Hematopoietic multipotent progenitor cell treated with erythropoietin and hydrocortisone succinate and interleukin-3 and kit ligand, for 8 days (in vitro differentiated cells): ENCODE measurements at places on chromosomes 7 and 10.

DNA sequence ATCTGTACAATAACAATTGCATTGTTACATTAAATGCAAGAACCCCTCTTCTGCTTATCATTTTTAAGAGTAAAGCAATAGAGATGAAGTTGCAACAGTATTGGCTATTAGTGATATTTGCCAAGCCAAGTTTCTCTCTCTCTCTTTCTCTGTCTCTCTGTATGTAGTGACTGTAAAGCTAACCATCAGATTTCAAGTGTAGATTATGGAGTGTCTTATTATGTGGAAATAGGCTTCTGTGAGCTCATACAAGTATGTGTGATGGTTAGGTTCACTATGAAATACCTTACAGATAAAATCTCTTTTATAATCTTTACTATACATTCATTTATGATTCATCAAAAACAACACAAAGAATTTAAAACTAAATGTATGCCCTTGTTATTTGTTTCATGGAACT lies 28.6 kb upstream of the NRP1 start:
- DNase-seq, result no peak

DNA sequence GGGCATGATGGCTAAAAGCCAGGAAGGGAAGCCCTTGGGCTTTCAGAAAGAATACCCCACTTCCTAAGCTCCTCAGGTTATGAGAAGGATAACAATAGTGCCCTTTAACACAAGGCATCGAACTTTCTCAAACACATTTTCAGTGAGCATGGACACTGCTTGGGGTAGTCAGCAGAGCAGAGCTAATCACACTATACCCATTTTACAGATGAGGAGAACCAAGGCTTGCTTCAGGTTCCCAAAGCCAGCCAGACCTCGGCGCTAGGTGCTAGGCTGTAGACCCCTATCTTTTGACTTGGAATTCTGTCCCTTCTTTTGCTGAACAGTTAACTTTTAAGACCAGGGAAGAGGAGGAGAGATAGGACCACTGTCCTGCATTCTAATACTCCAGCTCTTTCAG lies 1.8 kb downstream of the NEURL1 start:
- DNase-seq, result no peak

- DNase-seq, result no peak
These were observed 168.8 kb downstream of the C1GALT1 start for GRCh38 chr7:7351156-7351555.

DNA sequence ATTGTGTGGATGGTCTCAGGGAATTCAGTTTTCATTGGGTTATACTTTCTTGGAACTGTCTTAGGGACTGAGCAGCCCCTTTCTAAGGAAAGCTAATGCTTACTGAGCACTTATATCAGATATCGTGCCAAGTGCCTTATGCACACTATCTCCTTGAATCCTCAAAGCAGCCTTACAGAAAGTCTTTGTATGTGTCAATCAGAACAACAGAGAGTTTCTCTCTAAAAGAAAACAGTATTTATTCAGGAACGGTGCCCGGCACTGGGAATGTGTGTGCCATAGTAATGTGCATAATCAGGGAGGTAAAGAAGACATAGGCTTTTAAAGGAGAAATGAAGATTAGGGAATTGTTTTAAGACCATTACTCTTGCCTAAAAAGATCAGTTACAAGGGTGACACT lies 17.3 kb downstream of the ANTXRL start:
- DNase-seq, result no peak

GRCh38 chr7:20236043-20236442 lies 18.9 kb upstream of the MACC1 start:
- DNase-seq, result no peak

DNA sequence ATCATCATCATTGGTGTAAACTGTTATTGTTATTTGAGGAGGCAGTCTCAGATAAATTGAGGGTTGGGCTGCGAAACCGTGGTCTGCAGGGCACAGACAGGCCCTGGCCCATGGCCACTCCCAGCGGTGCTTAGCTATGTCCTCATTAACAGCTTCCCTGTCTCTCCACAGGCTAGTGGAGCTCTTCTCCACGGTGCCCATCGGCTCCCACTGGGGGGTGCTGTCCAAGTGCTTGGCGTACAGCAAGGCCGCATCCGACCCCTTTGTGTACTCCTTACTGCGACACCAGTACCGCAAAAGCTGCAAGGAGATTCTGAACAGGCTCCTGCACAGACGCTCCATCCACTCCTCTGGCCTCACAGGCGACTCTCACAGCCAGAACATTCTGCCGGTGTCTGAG lies 21.6 kb downstream of the GPR26 start:
- no peak for DNase-seq

GRCh38 chr7:1233333-1234048 lies 819 bp downstream of the UNCX start:
- DNase-seq, result no peak

DNA sequence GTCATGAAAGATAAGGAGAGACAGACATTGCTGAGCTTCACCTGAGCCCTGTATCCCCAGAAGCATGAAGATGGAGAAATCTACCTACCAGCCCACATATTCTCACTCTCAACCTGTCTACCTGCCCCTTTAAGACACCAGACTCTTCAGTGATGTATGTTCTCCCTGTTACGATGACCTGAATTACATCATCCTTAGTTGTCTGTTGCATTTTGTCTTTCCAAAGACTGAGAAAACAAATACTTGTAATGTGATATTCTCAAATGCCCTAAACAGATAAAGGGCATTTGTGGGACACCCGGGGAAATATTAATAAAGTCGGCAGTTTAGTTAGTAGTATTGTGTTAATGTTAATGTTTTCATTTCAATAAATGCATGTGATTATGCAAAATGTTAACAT lies 305.8 kb upstream of the IGFBP3 start:
- no peak for DNase-seq

- DNase-seq, result peak; percentile 95
These were observed 92.1 kb downstream of the CCDC71L start for GRCh38 chr7:106568680-106569499.

DNA sequence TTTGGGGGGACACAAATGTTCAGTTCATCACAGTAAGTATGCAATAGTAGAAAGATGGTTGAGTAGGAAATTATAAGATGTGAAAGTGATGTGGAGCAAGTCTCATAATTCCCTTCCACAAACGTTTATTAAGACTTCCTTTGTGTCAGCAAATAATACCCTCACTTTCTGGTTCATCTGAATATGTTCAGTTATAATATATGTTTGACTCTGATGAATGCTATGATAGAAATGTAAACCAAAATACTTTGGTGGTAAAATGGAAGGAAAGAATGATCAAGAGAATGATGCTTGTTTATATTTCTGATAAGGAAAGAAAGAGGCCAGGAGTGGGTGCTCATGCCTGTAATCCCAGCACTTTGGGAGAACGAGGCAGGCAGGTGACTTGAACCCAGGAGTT lies 111.7 kb upstream of the PLXDC2 start:
- no peak for DNase-seq

GRCh38 chr7:37448011-37448635 lies 541 bp downstream of the ELMO1 start:
- DNase-seq, result no peak

DNA sequence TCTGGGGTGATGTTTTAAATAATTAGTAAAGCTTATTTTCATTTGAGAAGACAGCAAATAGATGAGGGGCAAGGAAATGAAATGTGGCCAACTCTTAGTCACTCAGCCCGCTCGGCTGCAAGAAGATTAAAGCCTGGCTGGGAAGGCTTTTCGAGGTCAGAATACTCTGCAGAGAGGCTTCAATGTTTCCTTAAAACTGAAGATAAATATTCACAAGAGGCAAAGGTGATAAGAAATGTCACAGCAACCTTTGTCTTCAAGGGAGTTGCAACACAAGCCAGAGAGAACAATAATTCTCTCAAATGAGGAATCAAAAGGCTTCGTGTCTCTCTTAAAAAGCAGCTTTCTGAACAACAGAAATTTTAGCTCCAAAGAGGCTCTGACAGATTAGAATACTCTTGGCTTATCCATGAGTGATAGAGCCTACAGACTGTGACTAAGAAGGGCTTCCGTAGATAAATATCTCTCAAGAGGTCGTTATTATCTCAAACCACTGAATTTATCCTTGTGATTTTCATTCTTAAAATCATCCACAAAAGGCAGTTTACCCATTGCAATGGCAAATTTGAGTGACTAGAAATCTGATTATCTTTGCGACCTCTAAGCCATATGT lies 92.5 kb downstream of the KLF6 start:
- no peak for DNase-seq

DNA sequence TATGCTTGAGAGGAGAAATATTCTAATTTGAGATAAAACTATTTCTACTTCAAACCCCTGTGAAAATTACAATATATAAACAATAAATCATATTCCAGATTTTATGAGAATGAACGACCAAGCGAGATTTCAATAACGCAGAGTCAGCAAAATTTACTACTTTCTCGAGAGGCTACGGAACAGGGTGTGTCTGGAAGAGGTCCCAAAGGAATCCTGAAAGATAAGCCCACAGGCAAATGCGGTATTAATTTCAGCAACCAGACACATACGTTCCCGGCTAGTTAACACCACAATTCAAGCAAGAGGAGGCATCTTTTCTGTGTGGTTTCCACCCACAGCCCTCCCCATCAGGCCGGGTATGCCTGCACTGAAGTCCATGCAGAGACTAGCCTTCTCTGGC lies 26.4 kb downstream of the BEND7 start:
- no peak for DNase-seq

DNA sequence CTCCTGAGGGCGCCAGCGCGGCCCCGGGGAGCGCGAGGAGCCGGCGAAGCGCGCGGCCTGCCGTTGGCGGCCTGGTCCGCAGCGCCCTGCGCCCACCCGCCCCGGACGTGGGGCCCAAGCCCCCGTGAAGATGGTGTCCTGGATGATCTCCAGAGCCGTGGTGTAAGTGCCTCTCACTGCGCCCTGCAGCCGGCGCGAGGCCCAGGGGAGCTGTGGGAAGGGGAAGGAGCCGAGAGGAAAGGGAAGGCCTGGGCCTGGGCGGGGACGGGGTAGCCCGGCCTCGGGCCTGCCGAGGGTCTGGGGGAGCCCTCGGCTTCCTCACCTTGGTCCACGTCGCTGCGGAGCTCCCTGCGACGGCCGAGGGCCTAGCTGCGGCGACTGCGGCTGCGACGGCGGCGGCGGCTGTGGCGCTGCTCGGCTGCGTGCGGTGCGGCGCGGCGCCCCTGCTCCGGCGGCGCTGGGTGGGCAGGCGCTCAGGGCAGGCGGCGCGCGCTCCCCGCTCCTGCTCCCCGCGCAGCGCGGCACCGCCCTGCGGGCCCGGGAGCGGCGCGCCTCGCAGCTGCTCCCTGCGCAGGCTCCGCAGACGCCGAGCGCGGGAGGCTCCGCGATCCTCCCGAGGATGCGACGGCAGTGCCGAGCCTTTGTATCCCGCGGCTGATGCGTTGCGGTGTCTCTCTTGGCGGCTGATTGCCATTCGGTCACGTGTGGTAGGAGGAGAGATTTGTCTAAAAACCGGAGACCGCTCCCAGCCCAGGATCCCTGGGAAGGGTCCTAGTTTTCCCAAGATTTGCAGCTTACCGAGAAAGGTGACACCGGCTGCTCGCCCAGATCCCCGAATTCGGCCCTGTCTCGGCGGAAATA lies 445 bp downstream of the REEP3 start:
- DNase-seq, result peak; percentile 68

DNA sequence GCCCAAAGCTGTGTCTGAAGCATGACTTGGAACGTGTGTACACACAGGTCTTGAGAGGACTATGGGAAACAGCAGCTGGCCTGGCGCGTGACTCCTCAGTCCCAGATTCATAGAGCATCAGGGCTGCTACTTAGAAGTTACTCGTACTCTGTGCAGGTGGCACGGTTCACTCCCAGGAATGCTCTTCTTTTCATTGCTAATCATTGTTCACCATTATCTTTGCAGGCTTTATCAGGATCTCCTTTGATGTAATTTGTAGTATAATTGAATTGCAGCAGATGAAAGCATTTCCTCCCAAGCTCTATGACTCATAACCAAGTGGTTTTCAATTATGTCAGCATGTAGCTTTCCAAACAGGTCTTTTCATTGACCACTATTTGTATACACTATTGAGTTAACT lies 938.9 kb downstream of the NRG3 start:
- no peak for DNase-seq

GRCh38 chr7:128909625-128910568 lies 612 bp downstream of the KCP start:
- DNase-seq, result no peak

DNA sequence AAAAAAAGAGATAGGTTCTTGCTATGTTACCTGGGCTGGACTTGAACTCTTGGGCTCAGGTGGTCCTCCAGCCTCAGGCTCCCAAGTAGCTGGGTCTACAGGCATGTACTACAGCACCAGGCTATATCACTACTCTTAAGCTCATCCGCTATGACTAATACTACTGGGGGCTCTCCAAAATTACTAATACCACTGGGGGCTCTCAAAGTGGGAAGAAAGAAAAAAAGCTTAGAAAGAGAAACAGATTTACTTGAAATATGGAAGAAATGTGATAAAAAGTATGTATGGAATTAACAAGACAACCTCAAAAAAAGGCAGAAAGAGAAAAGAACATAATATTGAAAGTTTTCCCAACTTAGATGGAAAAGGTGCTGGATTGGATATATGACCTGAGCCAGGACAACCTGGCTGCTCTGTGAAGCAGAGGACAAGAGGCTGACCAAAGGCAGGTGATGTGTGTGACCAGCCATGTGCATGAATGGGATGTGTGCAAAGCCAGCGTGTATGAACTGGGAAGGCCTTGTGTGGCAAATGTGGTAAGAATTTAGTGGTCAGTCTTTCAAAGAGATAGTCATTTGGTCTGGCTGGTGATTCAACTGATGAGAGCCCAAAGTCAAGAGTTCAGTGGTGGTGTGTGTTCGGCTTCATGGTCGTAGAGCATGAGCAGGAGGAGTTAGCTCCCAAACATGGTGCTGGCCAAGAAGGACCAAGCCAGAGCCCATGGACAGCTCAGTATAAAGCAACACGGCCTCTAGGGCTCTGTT lies 232.4 kb upstream of the KLF14 start:
- no peak for DNase-seq

DNA sequence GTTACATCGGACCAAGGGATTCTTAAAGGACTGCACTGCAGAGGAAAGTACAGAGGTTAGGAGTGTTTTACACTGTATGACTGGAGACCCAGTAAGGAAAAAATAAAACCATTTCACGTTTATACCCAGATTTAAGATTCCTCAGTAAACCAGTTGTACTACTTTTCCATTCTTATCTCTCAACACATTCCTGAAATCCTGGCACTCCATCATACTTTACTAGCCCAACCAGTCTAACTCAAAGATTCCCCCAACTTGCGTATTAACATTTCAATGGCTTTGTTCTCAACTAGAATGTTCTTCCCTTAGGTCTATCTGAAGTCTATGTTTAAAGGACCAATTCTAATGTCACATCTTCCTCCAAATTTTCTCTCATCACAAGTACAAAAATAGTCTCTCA lies 8.0 kb downstream of the CCDC186 start:
- no peak for DNase-seq

GRCh38 chr10:6089334-6090219 lies 743 bp downstream of the RBM17 start:
- DNase-seq, result peak; percentile 17

GRCh38 chr10:117364110-117364960 lies 10.9 kb downstream of the PDZD8 start:
- DNase-seq, result no peak

GRCh38 chr10:116627386-116627933 lies 6.7 kb downstream of the PNLIPRP2 start:
- no peak for DNase-seq

- DNase-seq, result peak; percentile 49
These were observed 264.3 kb downstream of the AUTS2 start for GRCh38 chr7:69862413-69863064.
